ENCODE measurements at places on chromosomes 3 and 15.
A peak's percentile ranks its signal among the peaks of the same experiment; 100 is the strongest.

DNA sequence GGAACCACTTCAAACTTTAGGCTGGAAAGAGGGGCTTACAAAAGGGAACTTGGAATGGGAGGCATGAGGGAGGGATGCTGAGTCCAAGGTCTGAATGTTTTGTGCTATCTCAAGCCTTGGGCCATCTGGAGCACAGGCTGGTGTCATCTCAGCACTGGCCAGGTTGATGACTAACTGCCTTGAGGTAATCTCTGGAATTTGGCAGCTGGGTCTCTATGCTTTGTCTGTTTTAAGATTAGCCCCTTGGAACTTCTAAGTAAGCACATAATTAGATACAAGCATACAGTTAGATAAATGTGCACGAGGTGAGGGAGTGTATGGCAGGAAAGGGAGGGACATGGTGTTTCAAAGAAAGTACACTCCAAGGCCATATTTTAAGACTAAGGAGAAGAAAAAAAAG, 252.4 kb upstream of the CCDC54 start:
- DNase-seq = no peak

DNA sequence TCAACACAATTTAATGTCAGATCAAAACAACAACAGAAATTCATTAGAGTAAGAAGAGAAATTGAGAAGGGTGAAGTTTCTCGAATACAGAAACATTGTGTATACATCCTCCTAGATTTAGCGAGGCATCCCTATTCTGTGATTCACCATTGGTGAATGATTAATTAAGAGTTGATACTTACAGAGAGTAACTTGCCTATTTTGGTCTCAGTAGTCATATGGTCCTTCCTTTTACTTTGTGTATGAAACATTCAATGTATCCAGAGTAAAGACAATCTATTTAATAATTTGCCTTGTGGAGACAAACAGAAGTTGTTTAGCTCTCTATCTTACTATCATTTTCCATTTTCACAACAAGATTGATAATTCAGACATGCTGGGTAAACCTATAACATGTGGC, 432.0 kb downstream of the ZPLD1 start:
- no peak for DNase-seq

- DNase-seq = no peak
Measured at GRCh38 chr3:30546934-30547333, 59.5 kb upstream of the TGFBR2 start.

GRCh38 chr15:83249030-83249343, 35.5 kb downstream of the BNC1 start:
- DNase-seq = no peak

- DNase-seq = no peak
Measured at GRCh38 chr3:40719660-40720287, 195.0 kb downstream of the ZNF621 start.

DNA sequence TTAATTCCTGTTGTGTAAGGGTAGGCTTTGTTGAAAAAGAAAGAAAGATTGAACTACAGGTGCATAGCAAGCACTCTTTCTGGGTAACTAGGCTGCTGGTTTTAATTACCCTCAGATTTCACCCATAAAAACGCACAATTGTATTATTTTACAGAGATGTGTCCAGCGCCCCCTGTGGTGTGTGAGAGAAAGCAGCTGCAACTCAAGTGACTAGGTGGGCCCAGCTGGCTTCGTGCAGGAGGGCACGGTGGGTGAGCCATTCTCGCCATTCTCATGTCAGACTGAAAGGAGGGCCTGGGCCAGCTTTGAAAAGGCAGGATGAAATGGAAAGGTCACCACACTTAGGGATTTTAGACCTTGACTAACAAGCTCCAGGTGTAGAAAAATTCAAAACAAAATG, 122.6 kb downstream of the LRIG1 start:
- DNase-seq = peak; percentile 18

GRCh38 chr3:66398228-66399025, 102.4 kb downstream of the LRIG1 start:
- no peak for DNase-seq

DNA sequence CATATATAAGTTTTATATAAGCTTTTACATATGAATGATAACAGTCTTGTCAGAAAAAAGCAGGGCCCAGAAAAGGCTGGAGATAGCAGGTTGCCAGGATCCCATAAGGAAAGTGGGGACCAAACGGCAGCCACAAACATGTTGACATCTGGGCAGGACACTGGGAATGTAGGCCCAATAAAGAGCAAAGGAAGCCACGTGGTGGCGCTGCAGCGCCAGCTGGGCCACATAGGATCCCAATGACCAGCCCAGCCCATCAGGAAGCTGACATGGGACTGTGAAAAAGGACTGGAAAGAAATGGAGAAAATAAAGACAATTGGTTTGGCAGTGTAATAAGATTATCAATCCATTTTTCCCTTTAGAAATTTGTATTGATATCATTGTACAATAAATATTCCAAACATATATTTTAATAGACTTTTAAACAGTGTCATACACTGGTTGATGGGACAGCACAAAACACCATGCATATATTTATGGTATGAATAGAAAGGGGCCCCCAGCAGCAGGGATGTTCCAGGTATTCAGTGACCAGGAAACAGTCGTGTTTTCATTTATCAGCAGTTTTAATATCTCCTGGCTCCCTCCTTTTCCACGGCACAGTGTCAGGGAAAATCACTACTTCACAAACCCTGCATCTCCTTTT, 89.0 kb upstream of the STRIT1 start:
- DNase-seq = peak; percentile 7

DNA sequence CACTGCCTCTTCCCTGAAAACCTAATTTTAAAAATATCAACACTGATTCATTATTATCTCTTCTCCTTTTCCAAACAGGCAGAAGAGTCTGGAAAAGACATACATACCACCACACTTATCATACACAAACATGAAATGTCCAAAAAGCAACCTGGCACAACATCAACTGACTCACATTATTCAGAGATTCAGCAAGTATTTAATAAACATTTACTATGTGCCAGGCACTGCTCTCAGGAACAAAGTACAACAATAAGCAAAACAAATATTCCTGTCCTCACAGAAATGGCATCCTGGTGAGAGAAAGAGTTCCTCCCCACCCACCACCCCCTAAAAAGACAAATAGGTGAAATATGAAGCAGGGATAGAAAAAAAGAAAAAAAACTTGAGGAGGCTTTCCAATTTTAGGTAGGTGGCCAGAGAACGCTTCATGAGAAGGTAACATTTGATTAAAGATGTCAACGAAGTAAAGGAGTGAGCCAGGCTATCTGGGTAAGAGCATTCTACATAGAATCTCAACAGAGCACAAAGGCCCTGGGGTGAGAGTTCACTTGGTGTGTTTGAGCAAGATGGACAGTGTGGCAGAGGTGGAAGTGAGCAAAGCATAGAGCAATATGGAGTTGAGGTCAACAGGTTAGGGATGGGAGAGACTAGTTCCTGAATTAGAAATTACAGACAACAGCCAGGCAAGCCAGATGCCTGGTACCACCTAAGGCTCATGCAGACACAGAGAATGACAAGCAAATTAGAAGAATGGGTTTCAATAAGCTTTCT, 141.7 kb downstream of the OSBPL10 start:
- no peak for DNase-seq

DNA sequence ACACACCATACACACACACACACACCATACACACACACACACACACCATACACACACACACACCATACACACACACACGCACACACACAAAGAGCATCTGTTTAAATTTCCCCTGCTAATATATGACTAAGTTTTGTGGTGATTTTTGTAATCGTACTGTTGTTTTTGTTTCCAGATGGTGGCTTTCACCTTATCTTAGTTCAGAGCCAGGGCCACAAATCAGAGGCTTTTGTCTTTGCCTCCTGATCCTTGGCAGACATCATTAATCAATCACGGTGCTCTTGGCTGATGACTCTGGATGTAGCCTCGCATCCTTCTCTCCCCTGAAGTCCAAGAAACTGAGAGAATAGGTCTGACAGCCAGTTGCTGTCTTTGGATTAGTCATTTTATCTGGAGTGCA, 52.1 kb downstream of the EDEM1 start:
- DNase-seq = no peak

GRCh38 chr3:124777762-124778470, 47.7 kb downstream of the UMPS start:
- no peak for DNase-seq

DNA sequence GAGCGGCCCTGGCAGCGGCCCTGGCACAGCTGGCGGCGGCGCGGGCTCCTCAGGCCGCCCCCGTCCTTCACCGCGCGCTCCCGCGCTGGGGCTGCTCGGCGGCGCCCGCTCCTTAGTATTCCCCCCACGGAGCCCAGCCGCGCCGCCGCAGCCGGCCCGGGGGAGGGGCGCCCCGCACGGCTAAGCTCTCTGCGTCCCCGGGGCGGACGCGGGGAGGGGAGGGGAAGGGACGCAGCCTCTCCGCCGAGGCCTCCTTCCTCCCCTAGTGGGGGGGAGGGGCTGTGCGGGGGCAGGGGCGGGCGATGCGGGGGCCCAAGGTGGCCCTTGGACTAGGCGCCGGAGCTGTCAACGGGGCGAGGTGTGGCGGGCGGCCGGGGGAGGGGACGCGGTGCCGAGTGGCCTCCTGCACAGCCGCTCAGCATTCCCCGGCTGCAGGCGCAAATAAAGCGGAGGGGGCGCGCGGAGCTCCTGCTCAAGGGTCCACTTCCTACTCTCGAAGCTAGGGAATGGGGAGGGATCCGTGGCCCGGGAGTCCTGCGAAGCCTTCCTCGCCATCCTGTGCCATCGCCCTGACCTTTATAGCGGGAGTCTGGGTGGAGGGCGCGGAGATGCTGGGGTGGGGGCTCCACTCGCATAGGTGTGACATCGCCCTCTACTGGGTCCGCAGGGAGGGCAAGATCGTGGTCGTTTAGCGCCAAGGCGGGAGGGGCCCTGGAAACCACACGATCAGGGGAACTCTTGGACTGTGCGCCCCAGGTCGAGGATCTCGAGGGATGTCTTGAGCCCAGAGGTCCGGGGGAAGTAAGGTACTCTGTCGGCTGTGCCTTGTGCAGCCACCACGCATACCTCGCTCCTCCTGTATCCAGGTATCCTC, 22.2 kb downstream of the EPHB3 start:
- DNase-seq = no peak

- no peak for DNase-seq
Measured at GRCh38 chr3:17290894-17291293, 406.1 kb downstream of the PLCL2 start.

DNA sequence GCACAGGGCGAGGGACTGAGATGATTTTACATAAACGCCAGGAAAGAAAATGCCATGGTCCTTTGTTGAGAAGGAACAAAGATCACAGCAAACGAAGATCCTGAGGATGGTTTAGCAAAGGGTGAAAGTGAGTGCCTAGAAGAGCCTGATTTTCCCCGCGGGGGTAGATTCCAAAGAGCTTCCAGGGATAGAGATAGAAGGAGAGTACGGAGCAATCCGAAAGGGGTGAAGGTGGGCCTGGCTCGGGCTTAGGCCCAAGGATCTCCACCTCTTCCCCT, 977 bp downstream of the CDC25A start:
- DNase-seq = no peak

DNA sequence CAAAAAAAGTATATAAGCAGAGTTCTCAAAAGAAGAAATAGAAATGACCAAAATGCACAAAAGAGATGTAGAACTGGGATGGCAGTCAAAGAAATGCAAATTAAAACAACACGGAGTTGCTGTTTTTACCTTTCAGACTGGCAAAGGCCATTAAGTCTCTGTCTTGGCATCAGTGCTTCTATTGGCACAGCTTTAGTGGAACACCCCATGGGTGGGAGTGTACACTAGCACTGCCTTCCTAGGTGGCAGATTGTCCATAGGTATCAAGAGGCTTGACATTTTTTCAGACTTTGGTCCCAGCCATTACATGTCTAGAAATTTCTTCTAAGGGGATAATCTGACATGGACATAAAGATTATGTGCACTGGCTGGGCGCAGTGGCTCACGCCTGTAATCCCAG, 58.1 kb upstream of the VILL start:
- DNase-seq = no peak

GRCh38 chr3:119817071-119817470, 35.2 kb downstream of the NR1I2 start:
- DNase-seq = no peak

DNA sequence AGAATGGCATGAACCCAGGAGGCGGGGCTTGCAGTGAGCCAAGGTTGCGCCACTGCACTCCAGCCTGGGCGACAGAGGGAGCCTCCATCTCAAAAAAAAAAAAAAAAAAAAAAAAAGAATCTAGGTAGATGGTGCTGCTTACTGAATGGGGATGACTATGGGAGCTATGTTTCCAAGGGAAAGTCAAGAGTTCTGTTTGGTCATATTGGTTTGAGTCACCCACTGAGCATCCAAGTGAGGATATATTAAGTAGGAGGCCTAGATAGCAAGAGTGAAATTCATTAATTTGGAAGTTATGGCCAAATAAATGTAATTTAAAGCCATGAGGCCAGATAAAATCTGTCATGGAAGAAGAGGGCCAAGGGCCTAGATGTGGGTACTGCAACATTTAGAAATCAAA, 9.0 kb upstream of the UACA start:
- DNase-seq = no peak
